ENCODE measurements at places on chromosomes 6 and 20.

DNA sequence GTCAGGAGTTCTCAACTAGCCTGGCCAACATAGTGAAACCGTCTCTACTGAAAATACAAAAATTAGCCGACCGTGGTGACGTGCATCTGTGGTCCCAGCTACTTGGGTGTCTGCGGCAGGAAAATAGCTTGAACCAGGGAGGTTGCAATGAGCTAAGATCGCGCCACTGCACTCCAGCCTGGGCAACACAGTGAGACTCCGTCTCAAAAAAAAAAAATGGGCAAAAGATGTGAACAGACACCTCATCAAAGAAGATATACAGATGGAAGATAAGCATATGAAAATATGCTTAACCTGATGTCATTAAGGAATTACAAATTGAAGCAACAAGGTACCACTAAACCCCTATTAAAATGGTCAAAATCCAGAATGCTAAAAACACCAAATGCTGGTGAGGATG, 9.2 kb upstream of the HSPA12B start:
- DNase-seq, result no peak

DNA sequence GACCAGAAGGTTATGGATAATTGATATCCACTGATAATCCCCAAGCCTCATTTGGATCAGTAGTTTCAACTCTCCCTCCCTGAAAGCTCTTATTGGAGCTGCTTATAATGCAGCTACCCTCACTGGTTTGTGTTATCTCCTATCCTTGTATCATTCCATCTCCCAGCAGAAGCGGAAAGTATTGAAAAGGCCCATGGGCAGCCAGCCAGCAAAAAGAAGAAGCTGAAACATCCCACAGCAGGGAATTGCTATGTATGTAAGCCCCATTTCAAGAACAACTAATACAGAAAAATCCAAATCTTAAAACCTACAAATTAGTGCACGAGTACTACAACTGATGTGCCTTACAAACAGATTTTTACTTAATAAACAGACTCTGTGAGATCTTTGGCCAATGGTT, 269.0 kb upstream of the ECI2 start:
- DNase-seq, result no peak

DNA sequence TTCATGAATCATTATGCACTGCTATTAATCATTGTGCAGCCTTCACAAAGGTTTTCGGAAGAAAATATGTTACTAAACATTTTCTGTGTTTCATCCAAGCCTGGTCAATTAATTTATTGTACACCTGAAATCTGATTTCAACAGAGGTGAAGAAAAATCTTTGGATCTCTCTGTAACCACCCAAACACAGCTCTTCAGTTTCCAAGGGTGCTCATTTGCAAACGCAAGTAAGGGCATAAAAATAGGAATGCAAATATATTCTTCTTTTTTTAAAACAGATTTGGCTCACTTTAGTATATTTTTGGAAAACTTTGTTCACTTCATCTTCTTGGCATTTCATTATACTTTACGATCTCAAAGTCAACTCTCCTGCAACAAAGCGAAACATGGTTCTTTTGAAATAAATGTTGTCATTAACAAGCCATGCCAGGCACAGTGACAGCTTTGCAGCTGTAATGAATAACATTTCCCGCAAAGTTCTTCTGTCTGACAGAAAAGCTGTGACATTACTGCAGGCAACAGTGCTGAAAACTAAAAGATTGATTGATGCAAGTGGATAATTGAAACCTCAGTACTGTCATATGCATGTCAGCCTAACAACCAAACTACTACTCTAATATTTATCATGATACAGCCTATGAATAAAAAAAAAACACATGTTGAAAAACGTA, 348.3 kb downstream of the FRK start:
- DNase-seq, result no peak

GRCh38 chr6:16157909-16158308, 29.0 kb downstream of the MYLIP start:
- no peak for DNase-seq

- DNase-seq, result no peak
Measured at GRCh38 chr6:25346064-25346463, 66.9 kb downstream of the CARMIL1 start.

GRCh38 chr6:136922685-136923006, 545 bp downstream of the SLC35D3 start:
- DNase-seq, result no peak

DNA sequence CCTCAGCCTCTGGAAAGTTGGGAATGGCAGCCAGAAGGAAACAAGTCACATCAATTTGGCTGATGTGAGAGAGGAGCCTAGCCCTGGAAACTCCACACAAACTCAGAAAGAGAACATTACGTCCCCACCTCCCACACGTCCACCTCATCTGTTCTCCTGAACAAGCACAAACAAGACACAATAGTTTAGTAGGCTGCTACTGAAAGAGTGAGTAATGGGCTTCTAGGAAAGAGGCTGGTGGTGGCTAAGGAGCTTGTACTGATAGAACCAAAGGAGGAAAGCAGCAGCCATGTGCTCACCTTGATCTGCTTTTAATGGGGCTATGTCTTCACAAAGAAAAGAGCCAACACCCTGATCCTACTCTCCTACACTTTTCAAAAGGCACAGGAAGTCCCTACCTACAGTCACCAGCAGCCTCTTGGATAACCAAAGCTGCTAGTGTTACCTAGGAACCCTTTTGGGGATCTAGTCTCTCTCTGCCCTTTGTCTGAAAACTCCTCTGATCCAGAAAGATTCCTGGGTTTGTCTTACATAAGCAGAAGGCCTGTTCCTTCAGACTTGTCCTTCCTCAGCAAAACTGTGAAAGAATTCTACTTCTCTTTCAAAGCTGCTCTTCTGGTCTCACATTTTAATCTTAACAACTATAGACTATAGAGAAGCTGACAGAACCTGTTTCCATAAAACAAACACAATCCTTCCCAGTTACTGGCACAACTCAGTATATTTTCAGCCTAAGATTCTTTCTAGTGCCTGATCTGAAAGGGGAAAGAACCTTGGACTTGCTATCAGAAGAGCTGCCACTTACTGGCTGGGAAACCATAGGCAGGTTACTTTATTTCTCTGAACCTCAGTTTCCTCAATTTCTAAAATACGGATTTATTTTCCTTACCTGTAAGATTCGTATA, 3.1 kb downstream of the PLAGL2 start:
- no peak for DNase-seq

DNA sequence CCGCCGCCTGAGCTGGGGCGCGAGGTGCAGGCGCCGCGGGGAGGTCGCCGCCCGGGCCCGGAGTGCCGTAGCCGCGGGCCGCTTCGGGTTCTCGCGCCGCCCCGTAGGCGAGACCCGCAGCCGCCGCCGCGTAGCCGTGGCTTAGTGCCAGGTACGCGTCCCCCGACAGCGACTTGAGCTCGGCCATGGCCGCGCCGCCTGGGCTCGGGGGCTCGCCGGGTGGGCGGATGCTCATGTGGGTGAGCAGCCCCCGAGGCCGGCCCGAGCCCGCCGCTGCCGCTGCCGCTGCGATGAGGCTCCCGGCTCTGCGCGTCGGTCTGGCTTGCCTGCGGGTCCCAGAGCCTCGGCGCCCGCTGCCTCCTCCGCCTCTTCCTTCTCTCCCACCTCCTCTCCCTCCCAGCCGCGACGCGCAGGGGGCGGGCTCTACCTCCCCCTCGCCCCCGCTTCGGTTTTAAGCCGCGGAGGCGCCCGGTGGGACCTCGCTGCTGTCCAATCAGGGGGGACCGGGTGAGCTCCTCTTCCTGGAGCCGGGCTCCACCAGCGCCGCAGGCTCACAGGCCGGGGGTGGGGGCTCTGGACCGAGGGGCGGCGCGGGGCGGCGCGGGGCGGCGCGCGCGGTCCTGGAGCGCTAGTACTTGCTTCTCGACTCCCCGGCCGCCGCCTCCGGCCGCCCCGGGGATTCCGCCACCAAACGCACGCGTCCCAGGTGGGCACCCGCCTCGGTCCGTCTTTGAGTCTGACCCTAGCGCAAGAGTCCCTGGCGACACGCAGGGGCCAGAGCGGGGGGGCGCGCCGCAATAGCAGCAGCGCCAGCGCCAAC, at the start of gene BHLHE23:
Gene BHLHE23 (minus strand): TSS at position 425 of the 820 bp plus-strand sequence. CDS start 190 bp downstream, at position 235.
- no peak for DNase-seq

DNA sequence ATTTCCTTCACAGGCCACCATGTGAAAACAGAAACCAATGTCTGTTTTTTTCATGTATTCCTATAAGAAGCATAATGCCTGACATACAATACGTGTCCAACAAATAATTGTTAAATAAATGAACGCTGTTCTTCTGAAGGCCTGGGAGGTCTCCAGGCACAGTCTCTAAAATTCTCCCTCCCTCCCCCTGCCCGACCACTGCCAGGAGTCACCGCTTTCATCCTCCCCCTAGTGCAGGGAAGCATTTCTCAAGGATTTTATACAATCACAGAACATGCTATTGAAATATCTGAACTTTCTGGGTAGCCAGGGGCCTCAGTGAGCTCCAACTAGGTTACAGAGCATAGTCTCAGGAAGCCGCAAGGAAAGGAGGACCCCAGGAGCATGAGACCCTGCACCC, 95.3 kb downstream of the ZNF217 start:
- DNase-seq, result no peak

DNA sequence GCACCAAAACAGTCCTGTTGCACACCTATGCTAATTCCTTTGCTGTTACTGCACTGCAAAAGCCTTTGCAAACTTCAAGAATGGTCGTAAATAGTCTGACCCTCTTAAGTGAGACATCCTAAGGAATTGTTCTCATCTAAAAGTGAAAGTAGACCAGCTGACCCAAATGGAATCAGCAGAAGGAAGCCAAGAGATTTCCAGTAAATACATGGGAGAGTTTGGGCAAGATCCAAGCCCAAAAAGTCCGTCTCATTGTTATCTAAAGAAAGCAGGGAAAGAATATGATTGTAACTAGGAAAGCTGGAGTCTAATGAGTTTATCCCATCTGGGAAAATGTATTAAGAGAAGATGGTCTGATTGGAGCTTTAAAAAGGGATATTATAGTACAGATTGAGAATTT, 43.0 kb upstream of the HIVEP1 start:
- DNase-seq, result no peak
